ENCODE measurements at places on chromosomes 7 and 10.

- no peak for DNase-seq
Observed at GRCh38 chr7:158175779-158176178, 411.8 kb downstream of the PTPRN2 start.

GRCh38 chr10:84270708-84271107 is 25.9 kb downstream of the RGR start:
- DNase-seq = no peak

DNA sequence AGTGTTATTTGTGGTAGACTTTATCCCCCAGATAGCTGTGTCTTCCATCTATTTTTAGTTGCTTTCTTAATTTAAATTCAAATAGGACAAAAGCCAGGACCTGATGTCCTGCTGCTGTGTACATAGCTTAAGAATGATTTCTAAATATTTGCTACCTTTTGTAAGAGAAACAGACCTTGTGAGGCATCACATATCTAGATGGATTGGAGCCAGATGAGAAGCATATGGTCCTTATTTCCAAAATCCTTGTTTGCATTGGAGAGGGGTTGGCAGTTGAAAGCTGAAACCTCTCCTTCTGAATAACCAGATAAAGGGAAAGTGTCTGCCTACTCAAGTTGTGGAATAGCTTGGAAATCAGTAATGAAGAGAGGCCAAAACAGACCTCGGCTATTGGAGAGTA is 50.7 kb upstream of the AMPH start:
- no peak for DNase-seq

DNA sequence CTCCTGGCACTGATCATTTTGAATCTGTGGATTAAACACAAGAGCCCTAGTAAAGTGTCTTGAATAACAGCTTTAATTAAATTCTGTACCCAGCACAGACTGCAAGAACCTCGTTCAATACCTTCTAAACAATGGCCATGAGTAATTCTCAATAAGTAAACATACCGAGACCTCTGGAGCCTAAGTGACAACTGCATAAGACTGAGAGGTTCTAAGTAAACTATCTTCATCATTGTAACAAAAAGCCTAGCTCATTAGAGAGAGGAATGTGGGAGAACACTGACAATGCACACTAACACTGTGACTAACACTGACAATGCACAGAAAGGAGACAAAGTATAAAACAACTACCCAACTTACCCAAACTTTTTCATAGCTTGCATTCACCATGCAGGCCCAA is 117.4 kb downstream of the ELAPOR2 start:
- no peak for DNase-seq

GRCh38 chr10:75977139-75977538 is 545.7 kb downstream of the LRMDA start:
- DNase-seq = no peak

DNA sequence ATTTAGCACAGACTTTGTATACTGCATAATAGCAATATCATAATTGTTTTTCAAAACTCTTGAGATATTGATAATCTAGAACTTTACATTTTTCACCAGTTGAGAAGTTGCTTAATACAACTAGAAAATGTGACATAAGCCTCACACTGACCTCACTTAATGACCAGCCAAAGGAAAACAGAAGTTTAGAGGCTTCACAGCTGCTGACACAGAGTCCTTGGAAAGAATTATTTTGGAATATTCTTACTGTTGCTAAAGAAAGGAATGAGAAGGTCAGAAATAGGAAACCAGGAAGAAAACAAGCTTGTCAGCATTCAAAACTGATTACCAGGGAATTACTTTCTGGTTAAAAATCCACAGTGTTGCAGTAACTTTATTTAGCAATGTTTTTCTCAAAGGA is 35.5 kb upstream of the WASL start:
- DNase-seq = no peak

- DNase-seq = no peak
Observed at GRCh38 chr10:130774871-130775270, 536.6 kb downstream of the TCERG1L start.

GRCh38 chr7:122790132-122790531 is 87.4 kb upstream of the RNF148 start:
- no peak for DNase-seq

GRCh38 chr10:122265896-122266295 is 5.2 kb upstream of the BTBD16 start:
- DNase-seq = no peak

DNA sequence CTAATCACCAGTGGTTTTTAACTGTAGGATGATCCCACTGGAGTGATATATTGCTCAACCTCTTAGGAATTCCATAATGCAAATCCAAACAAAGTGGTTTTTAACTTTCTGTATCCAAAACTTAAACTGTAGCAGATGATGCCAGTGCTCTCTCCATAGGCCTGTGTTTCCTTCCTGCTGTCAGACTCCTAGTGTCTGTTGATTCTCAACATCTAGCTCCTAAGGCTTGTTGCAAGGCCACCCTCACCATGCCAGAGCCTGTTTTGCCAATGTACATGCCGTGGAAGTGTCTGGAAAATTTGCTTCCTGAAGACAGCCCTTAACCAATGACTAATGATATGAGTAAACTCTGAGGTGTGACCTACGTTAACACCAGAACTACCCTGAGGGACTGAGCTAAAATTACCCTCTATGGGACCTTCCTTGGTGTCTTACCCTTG is 39.3 kb downstream of the C1GALT1 start:
- DNase-seq = no peak

DNA sequence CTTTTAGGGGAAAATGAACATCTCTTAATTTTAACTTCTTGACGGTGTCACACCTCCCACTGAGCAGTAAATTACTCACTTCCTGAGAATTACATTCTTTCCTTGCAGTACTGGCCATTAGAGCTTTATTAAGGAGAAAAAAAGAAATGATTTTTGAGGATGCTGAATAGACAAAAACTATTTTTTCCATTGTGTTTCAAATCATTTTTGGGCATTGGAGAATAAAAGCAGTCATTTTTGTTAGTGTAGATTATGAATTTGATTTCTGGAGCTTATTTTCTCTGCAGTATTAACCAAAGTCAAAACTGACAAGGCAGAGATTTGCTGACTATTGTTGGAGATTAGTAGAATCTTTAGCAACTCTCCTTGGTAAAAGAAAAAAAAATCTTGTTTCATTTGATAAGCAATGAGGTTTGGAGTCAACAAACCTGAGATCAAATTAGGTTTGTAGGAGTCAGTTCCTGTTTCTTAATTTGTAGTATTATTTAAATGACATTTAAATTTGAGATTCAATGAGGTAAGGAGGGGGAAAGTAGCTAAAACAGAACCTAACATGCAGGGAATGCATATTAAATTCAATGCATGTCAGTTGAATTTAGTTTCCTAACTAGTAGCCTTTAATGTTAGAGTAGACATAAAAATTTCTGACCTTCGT is 70.6 kb downstream of the AP3M1 start:
- DNase-seq = no peak

- no peak for DNase-seq
Observed at GRCh38 chr10:101092881-101093354, 31.1 kb downstream of the KAZALD1 start.

- DNase-seq = no peak
Observed at GRCh38 chr7:144830024-144830785, 5.6 kb downstream of the TPK1 start.

GRCh38 chr10:26977635-26978034 is 116.9 kb upstream of the ABI1 start:
- no peak for DNase-seq

DNA sequence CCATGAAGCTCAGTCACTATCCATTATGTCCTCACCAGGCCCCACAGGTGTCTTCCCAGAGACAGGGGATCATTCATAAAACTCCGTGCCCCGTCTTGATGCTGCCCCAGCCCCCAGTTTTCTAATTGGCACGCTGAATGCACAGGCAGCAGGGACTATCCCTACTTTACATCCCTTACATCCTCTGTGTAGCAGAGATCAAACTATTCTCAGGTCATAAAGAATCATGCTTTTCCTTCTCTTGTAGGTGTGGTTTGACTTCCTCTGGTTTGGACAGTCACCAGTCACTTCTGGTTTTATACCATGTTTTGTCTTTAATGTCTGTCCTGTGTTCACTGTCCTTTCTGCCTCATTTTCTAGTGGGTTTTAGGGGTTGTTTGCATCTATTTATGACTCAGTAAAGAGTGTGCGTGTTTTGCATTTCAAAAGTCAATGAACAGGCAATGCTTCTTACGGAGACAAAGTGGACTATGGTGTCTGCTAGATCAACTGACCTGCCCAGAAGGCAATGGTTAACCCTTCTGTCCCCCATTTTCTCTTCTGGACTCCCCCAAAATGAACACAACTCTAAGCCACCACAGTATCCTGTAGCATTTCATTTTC is 140.4 kb upstream of the NPVF start:
- DNase-seq = no peak

GRCh38 chr7:38798552-38799267 is 110.3 kb downstream of the VPS41 start:
- no peak for DNase-seq

- DNase-seq = no peak
Observed at GRCh38 chr7:28904578-28905048, 53.5 kb downstream of the TRIL start.

GRCh38 chr10:11098666-11099065 is 81.0 kb downstream of the CELF2 start:
- DNase-seq = no peak

GRCh38 chr10:68333440-68334431 is 1.0 kb upstream of the PBLD start:
- DNase-seq = no peak

GRCh38 chr7:76193466-76193865 is 8.2 kb upstream of the SRRM3 start:
- no peak for DNase-seq

DNA sequence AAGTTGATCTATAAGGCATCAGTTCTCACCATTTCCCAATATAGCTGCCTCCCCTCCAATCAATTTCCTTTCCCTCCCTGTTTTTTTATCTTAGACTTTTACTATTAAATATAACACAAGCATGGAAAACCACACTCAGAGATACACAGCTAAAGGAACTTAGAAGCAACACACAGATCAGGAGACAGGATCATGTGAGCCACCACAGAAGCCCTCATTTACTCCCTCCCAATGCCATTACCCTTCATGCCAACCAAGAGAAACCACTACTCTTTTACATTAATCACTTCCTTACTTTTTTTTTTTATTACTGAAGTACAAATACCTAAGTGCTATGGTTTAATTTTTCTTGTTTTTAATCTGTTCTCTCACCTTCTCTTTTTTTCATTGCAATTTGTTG is 33.0 kb downstream of the COG5 start:
- no peak for DNase-seq

DNA sequence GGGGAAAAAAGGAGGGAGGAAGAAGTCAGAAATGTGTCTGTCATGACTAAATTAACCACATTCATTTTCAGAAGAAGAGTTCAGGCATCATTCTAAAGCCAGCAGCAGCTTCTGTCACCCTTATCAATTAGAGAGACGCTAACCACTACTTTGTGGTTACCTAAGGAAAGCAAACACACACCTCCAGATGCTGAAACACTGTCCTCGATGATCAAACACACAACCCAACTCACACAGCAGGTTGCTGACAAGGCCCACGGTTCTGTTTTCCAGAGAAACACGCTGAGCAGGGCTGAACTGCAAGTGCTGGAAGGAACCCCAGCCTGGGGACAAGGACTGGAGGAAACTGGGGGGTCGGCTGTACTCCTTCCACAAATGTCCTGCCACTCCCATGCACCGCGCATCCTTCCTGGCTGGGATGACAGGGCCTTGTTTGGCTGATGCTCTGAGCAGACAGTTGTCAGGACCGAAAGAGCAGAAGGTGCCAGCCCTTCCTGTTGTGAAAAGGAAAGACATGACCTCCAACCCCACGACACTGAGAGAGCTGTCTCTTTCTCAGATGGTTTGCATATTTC is 36.6 kb downstream of the PRKCQ start:
- no peak for DNase-seq

- no peak for DNase-seq
Observed at GRCh38 chr7:111384065-111384891, 178.0 kb downstream of the IMMP2L start.

DNA sequence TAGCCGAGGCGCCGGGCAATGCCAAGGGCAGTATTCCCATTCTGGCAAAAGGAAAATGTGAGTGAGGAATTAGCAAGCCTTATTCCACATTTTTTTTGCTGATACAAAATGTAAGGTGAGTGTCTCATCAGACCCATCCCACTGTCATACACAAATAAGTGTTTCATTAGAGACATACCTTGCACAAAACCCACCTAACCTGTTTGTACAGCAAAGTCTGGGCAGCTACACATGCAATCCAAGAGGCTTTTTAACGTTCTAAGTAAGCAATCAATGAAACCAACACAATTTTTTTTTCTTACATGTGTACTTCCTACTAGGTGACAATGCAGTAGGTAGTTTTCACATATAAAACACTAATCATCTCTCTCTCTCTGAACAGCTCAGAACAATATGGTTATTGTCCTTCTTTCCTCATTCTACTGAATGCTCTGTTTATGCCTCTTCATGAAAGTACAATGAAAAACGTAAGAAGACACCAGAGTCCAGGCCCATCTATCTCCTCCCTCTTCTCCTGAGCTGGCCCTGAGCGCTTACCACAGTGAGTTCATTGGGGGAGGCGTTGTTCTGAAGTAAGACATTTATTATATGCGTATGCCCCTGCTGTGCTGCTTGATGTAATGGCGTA is 217.2 kb downstream of the ANK3 start:
- DNase-seq = no peak

- DNase-seq = no peak
Observed at GRCh38 chr10:7130191-7130911, 280.5 kb downstream of the SFMBT2 start.

GRCh38 chr7:96599288-96599936 is 110.2 kb downstream of the SEM1 start:
- DNase-seq = no peak

GRCh38 chr10:19577381-19577780 is 238.9 kb upstream of the PLXDC2 start:
- DNase-seq = no peak

DNA sequence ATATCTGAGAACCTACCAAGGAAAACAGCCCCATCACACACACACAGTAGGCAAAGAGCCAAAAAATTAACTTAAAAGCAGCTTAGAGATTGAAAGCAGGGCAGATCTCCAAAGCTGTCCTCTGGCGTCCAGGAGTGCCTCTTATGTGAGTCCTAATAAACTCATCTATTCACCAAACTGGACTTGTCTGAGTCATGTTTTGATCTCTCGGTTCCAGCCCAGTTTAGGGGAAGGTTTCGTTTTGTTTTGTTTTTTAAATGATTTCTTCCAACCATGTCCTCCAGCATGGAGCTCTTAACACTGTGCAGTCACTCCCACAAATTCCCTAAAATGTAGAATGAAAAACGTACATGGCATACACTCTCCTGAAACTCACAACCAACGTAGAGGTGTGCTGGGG is 6.7 kb upstream of the PRSS37 start:
- no peak for DNase-seq

DNA sequence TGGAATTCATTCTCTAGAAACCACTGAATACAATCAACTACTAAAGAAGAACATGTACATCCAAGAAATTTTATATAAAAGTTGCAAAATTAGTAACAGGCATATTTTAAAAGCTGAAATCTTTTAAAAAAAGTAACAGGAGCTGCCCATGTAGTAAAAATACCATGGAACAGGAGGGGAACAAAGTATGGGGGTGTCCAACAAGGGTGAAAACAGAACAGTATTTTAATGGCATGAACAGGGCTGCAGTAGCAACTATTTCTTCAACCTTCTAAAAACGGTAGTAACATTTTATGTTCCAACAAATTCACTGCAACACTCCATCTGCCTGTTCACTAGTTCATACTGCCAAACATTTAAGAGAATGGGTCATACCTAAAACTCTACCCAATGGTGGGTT is 77.0 kb downstream of the ABLIM1 start:
- no peak for DNase-seq

GRCh38 chr7:37439653-37440026 is 9.0 kb downstream of the ELMO1 start:
- no peak for DNase-seq

- DNase-seq = no peak
Observed at GRCh38 chr7:2024567-2024918, 208.2 kb downstream of the MAD1L1 start.

Data from stimulated activated naive B cell treated with anti-CD40 and anti-IgM and Interleukin-4, amounts not matched to agents 10 μg/mL and 1 μg/mL and 100 μg/mL, for 72 hours (primary cell).